ENCODE measurements at places on chromosomes 16 and 17.

DNA sequence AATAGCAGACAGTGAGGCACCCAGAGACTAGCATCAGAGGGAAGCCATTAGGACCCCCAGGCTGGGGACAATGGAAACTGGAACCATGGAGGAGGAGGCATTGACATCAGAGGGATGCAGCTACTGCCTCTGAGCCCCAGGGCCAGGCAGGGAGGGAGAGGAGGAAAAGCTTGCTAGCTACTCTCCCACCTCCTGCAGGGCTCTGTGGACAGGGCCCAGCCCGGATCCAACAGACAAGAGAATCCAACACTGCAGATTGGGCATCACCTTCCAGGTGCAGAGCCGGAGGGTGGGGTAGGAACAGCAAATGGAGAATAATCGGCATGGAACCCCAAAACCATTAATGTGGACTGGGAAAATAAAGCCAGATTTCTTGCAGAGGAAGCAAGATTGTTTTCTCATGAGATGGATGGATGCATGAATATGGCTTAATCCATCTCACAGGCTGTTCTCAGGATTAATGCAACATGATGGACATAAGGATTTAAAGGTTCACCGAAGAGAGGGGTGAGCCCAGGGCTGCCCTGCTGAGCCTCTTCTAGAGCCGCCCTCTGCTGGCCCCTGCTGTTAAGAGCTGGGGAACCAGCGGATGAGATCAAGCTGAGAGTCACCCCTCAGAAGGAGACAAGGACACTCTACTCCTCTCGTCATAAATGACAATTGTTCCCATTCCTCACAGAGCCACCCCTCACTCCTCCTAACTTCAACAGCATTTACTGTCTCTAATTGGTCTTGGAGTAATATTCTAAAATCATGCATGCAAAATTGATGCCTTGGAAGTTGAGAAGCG is 48.8 kb downstream of the DNAH3 start:
- no peak for ATAC-seq

- no peak for ATAC-seq
Measured at GRCh38 chr17:59607817-59608403, 11.8 kb upstream of the CLTC start.

DNA sequence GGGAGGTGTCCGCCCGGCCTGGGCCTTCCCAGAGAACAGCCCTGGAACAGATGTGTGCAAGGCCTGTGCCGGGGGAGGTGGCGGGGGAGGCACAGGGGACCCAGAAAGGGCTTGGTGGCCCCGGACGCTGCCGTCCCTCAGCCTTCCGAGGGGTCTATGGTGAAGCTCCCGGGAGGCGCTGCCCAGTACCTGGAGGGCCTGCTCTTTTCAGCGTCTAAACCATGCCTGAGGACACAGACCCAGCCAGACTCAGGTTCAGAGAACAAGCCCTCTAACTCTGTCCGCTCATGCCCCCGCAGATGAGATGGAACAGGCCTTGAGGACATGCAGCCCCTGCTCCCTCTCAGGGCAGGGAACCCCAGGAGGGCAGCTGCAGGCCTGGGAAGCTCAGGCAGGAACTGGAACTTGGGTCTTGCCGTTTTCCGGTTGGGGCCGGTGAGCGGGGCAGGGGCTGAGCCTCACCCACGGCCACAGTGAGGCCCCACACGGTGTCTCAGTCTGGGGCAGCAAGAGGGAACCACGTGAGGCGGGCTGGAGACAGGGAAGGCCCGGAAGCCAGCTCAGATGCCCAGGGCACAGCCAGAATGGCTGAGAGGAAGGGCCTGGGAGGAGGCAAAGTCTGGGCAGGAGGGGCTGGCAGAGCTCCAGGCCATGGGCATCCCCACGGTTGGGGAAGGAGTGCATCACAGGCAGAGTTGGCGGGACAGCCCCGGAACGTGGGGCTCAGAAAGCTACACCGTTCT is 12.5 kb downstream of the SLC16A3 start:
- ATAC-seq = peak; percentile 14

GRCh38 chr16:56988161-56988947 is 1.0 kb upstream of the NLRC5 start:
- no peak for ATAC-seq

- ATAC-seq = no peak
Measured at GRCh38 chr16:8704098-8704497, 29.7 kb downstream of the ABAT start.

GRCh38 chr17:69111794-69112193 is 29.9 kb downstream of the ABCA6 start:
- no peak for ATAC-seq

DNA sequence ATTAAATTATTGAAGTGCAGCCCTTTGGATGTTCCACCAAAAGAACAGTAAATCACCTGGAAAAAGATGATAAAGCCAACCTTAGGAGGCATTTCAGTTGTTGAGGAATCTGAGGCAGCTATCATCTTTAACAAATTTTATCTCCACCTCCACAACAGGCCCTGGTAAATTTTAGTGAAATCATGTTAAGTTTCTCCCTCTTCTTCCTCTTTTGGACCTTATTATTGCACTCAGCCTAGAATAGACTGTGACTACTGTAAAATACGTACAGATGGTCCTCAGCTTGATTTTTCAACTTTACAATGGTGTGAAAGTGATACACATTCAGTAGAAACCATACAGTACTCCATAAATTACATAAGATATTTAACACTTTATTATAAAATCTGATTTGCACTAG is 90.3 kb downstream of the USP32 start:
- ATAC-seq = no peak

- no peak for ATAC-seq
Measured at GRCh38 chr17:47076171-47076570, 97.1 kb upstream of the RPRML start.

GRCh38 chr17:33962857-33963655 is 292.0 kb upstream of the CCL2 start:
- no peak for ATAC-seq

- no peak for ATAC-seq
Measured at GRCh38 chr17:30116345-30116660, 313 bp upstream of the NSRP1 start.

DNA sequence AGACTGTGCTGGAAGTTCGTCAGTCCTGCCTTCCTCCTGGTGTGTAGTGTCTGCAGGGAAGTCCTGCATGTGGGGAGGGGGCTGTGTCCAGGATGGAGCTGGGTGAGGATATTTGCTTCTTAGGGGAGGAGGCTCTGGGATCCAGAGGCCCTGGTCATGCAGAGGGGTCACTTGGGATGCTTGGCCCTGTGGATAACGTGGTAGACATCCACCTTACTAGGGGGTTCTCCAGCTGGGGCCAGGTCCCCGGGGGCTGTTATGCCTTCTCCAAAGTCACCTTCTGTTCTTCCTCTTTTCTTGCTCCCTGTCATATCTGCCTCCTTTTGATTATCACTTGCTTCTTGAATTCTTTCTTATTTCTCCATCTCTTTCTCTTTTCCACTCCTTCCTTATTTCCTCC is 43.8 kb downstream of the SLC6A2 start:
- no peak for ATAC-seq

- ATAC-seq = no peak
Measured at GRCh38 chr16:1003391-1004347, 22.1 kb downstream of the SOX8 start.

GRCh38 chr16:30398661-30399434 is 3.6 kb downstream of the ZNF48 start:
- ATAC-seq = no peak

GRCh38 chr16:30972872-30973271 is 12.1 kb upstream of the HSD3B7 start:
- no peak for ATAC-seq

GRCh38 chr17:67421869-67422273 is 44.8 kb downstream of the PITPNC1 start:
- peak; percentile 95 for ATAC-seq

- no peak for ATAC-seq
Measured at GRCh38 chr16:17222871-17223401, 247.8 kb downstream of the XYLT1 start.

DNA sequence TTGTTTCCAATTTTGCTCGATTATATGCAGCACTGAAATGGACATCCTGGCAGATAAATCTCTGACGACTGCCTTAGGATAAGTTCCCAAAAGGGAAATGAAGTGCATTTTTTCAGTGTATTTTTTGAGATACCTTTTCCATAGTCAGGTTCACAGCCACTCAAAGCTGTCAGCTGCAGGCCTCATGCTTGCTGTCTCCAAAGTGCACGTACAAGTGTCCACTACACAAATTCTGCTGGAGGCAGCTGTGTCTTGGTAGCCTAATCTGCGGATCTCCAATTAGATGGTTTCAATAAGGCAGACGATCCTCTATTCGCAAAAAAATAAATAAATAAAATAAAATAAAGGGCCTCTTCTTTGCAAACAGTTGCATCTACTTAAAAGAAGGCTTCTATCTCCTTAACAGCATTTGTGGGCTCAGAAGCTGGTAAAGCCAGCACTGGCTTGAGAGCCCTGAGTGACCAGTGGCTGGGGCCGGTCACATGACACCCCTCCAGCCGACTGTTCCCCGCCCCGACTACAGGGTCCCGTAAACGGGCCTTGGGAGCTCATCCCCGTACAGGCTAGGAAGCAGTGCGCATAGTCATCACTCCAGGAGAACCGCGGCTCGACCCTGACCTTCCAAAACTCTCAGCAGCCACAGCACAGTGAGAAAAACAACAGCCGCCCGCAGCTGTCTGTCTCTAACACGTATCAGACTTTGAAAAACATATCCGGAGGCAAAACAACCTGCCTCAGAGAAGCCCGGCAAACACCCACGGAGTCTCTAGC is 18.8 kb downstream of the RPH3AL start:
- ATAC-seq = no peak

DNA sequence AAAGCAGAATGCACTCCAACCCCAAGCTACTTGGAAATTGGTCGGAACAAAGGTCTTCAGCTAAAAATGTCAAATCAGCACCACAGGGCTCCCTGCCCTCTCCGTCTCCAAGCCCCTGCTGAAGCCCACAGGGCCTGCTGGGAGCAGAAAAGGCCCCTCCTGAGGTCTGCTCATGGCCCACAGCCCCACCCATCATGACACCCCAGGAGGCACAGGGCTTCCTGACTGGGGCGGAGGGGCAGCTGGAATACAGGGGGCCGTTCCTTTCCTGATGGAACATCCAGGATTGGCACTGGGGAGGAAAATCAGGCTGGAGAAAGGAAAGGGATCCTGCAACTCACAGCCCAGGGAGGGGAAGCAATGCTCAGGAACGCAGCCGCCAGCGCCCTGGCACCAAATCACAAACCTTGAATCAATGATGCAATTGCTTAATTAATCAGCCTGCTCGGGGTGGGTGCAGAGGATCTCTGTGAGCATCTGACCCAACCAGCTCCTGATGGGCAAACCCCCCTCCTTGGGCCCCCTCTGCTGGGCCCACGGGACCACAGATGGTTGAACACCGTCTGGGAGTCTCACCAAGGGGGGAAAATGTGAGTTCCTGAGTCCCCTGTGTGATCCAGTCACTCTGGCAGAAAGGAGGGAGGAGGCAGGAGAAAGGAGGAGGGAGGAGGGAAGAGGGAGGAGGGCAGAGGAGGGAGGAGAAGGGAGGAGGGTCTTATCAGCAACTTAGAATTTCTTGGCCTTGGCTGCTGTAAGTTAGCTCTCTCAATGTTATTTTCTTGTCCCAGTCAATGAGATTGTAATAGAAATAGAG is 155.5 kb downstream of the ZNF423 start:
- no peak for ATAC-seq

- peak; percentile 66 for ATAC-seq
Measured at GRCh38 chr17:64534187-64534586, 27.4 kb downstream of the CEP95 start.

- no peak for ATAC-seq
Measured at GRCh38 chr17:64212122-64212521, 50.9 kb downstream of the TEX2 start.

DNA sequence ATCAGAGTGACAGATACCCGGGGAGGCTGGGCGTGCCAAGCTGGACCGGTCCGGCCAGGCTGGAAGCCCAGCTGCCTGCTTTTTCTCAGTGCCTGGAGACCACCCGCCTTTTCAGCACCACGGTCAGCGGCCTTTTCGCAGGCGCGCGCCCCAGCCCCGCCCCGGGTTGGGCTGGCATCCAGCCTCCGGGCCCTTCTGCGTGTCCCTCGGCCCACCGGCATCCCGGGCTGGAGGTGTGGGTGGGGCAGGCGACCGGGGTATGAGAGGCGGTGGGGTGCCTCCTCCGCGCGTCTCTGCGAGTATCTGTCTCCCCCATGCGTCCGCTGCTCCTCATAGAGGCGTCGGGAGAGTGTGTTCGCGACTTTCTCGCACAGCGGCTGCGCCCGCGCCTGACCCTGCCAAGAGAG is 102.5 kb downstream of the MRM1 start:
- no peak for ATAC-seq

DNA sequence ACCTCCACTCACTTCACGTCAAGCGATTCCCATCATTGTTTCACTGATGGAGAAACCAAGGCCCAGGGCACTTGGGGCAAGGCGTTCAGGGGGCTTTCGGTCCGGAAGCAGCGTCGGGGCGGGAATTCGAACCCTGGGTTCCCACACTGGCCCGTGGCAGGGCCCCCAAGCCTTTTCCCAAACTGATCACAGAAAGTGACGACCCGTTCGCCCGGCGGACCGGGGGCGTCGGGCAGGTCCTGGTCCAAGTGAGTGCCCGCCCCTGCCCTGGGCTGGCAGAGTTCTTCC is 856 bp upstream of the MON1B start:
- no peak for ATAC-seq

GRCh38 chr17:34998205-34998604 is 17.9 kb downstream of the LIG3 start:
- ATAC-seq = peak; percentile 84

- ATAC-seq = no peak
Measured at GRCh38 chr16:73390936-73391335, 343.0 kb upstream of the ZFHX3 start.

DNA sequence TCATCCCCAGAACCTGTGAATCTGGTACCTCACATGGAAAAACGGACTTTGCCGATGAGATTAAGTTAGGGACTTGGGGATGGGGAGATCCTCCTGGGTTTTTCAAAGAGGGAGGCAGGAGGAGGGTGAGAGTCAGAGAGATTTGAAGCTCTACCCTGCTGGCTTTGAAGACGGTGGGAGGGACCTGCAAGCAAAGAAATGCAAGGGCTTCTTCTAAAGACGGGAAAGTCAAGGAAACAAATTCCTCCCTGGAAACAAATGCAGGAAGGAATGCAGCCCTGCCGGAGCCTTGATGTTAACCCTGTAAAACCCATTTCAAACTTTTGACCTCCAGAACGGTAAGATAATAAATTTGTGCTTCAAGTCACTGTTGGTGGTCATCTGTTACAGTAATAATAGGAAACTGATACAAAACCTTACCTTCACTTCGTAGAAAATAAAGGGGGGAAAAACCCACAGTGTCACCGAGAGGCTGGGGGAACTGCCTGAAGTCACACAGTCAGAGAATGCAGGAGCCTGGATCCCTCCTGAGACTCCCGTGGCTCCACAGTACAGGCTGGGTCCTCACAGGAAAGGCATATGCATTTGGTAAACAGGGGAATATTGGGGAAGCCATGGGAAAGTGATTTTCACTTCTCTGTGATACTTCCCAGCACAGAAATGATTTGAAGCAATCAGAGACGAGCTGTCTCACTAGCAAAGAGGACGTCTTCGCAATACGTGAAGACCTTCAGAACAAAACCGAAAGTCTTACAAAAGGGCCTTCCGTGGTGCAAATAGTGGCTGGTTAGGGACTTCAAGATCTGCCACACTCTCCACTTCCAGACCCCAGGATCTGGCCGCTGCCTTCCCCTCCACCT is 58.9 kb upstream of the CLEC3A start:
- no peak for ATAC-seq

GRCh38 chr16:15510992-15511391 is 76.6 kb downstream of the BMERB1 start:
- ATAC-seq = no peak
